Fibroblast of gingiva (primary cell): ENCODE measurements at places on chromosomes 1 and 21.

- DNase-seq: peak; percentile 82
These were observed 2.5 kb upstream of the METTL25B start for GRCh38 chr1:156725683-156726280.

DNA sequence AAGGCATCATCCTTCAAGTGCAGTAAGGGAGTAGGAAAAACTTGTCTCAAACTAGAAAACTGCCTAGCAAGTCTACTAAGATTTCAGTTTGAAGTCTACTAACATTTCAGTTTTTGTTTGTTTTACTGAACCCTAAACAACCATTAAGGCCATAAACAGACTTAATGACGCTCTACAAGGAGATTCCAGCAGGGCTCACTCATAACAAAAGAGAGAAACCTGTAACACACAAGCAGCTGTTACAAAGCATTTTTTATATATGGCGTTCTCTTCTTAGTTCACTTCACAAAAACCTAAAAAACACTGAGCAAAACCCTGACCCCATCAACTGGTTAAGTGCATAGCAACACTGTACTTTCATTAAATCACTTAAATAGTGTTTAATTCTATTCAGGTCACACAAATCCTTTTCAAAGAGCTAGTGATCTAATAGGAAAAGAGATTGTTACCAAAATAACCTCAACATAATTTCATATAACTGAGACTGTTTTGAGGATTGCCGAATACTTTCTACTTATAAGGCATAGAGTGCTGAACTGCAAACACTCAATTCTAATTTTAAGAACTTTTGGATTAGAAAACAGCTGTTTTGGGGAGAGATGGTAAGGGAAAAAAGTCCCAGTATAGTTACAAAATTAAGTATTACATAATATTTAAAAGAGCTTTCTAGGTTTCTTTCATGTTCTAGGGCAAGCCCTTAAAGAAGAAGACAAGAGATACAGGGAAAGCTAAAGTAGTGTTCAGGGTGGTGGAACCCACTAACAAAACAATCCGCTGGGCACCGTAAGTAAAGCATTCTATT is 1.4 kb downstream of the B3GALNT2 start:
- peak; percentile 32 for DNase-seq

- no peak for DNase-seq
These were observed 11.9 kb upstream of the RNPEP start for GRCh38 chr1:201970334-201971159.

DNA sequence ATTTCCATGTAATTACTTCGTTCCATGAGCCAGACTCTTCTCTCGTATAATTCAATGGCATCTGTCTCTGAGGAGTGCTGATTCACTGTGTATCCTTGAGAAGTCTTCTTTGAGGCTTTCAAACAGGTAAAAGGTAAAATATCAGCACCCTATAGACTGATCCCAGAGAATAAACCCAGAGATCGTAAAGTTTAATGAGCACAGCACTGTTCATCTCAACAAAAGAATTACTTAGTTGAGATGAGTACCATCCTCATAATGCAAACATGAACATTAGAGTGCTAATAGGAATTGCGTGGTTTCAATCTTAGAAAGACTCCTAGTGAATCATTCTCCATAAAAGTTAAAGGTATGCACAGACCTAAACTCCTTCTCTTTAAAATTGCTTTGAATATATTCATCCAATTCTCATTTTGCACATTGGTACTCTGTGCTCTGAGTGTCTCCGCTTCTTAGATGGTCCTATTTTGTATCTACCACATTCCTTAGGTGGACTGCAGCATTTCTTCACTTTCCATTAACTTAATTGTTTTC is 97.2 kb downstream of the TBX15 start:
- no peak for DNase-seq

GRCh38 chr1:216183454-216183853 is 239.8 kb downstream of the USH2A start:
- DNase-seq: no peak

DNA sequence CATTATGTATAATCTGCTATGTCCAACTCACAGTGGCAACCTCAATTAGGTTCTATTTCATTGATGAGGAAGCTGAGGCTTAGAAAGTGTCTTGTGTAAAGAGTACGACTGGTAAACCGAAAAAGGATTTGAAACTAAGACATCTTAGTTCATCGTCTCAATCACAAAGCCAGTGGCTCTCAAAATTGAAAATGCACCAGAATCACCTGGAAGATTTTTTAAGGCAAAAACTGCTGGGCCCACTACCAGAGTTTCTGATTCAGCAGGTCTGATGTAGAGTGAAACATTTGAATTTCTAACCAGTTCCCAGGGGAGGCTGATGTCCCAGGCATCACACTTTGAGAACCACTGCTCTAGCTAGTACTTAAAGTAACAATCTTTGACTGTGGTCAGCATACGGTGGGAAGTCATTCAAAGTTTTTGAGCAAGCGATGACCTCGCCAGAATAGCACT is 5.2 kb upstream of the LRRC53 start:
- no peak for DNase-seq

GRCh38 chr1:42797414-42797813 is 12.6 kb downstream of the TMEM269 start:
- DNase-seq: no peak
